ENCODE measurements at places on chromosomes 13 and 19. TPM values are rescaled to one million over a fixed set of nuclear protein-coding genes. Genes with fewer than 3 reads are reported as not detected.

- no peak for DNase-seq
Observed at GRCh38 chr19:28170066-28170465, 1042.9 kb downstream of the UQCRFS1 start.

ZNF497 gene
- 7.0 TPM for total RNA-seq

- DNase-seq = no peak
Observed at GRCh38 chr13:106172176-106172905, 363.1 kb downstream of the EFNB2 start.

GRCh38 chr13:31538067-31539042, 201.0 kb upstream of the RXFP2 start:
- DNase-seq = no peak

- peak; percentile 92 for DNase-seq
Observed at GRCh38 chr19:2166741-2167738, 3.3 kb downstream of the DOT1L start.

- no peak for DNase-seq
Observed at GRCh38 chr19:13965926-13966683, 13.8 kb downstream of the DCAF15 start.

DNA sequence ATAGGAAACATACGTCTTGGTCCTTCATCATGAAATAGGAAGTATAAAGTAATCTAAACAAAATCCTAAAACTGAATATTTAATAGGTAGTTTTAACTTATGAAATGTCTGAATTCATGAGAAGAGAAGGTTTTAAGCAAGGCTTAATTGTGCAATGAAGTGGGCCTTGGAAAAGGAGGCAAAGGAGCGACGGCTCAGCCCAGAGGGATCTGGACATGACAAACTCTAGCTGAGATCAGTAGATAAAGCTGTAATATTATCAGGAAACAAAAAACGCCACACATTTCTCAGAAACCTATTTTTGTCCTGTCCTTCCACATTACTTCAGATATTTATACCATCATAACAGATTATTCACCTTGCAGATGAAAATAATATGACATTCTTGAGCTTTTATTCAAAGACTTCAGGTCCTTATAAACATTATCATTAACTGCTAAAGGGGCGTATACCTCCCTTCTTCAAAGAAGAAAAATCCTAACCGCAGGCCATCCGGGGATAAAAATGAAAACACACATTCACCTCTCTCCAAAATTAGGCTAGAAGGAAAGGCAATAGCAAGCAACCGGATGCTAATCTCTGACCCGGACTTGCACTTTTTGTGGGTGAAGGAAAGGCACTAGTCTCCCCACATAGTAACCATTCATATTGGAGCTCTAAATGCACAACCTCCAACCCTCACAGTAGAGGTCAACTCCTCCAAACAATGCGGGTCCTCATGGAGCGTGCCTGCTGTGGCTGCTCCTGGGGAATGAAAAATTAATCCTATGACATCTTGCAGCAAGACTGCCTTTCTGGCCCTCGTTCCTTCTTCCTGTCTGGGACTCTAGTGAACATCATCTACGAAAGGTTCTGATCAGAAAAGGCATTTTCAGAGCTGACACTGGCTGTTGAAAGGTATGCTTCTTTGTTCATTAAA, 108.8 kb downstream of the TBC1D4 start:
- no peak for DNase-seq

DNA sequence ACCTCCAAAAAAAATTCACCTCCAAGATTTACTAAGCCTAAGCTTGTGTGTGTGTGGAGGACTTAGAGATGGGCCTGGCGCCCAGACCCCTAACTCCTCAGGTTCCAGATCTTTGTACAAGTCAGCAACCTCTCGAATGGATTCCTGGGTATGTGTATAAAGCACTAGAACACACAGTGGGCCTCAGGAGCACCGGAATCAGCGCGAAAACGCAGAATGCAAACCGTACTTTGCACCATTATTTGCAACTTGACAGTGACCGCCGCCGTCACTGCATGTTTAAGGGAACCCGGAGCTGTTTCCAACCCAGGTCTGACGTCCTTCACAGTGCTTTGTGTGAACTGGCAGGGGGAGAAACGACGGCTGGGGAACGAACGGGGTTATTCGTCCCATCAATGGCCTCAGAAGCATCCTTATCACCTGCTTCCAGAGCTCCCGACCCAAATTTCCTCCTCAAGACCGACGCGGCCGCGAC, 688 bp downstream of the ZNF606 start:
- DNase-seq = peak; percentile 17

CEACAM1 gene
- 0.36 TPM for total RNA-seq

DNA sequence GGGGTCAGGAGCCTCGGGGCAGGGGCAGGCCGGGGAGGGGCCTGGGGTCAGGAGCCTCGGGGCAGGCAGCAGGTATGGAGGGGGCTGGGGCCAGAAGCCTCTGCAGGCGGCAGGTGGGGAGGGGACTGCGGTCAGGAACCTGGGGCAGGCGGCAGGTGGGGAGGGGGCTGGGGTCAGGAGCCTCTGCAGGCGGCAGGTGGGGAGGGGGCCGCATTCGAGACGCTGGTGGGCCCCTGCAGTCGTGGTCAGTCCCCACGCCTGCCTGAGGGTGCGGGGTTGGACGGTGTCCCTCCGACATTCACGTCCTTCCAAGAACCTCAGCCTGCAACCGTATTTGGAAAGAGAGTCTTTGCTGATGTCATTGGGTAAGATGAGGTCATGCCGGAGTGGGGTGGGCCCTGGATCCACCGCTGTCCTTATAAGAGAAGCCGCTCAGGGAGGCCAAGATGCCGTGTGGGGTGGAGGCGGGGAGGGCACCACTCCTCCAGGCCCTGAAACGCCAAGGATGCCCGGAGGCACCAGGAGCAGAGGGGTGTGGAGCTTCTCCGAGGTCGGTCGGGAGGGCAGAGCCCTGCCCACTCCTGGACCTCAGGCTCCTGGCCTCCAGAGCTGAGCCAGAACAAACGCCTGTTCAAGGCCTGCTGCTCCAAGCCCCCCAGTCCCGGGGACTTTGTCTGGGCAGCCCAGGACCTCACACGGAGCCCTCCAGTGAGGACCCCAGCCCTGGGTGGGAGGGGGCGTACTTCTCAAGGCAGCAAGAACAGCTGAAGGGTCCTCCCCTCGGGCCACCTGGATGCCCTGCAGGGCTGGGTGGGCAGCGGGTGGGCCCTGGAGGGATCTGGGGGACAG, 30.1 kb downstream of the PIP5K1C start:
- DNase-seq = peak; percentile 58

DNA sequence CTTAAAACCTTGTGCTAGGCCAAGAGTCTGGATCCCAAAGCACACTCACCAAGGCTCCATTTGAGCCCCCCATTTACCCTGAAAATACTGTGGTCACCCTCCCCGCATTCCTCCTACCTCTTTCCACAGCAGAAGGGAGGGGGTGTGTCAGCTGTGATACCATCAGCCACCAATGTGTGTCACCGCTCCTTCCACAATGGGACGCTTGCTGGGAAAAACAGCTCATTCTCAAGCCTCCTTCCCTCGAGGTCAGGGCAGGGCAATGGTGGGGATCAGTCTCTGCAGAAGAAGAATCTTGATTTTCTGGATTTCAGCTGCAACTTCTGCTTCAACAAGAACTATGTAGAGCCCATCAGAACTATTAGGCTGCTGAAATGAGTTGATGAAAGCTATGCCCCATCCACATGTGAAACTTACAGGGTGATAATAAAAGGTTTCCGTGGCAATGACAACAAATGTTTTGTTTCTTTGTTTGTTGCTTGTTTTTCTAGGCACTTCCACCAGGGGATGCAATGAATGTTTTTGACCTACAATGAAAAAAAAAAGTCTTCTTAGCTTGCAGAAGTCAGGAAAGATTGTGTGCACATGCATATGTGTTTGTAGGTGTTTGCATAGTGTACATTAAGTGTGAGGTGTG, 26.4 kb upstream of the ZNF507 start:
- DNase-seq = peak; percentile 17

DNA sequence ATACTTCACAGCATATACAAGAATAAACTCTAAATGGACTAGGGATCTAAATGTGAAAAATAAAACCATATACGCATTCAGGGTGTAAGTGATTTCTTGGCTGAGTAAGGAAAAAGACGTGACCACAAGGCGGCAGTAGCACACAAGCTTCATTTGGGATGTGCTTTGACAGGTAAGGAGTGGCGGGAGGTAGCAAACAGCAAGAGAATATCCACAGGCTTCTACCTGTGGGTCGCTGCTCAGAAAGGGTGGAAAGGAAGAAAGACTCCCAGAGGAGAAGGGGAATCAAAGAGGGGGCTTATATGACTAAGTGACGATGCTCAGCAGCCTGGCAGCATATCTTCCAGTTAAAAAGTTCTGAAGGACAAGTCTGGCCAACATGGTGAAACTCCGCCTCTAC, 2.5 kb upstream of the ZNF121 start:
- DNase-seq = peak; percentile 36

DNA sequence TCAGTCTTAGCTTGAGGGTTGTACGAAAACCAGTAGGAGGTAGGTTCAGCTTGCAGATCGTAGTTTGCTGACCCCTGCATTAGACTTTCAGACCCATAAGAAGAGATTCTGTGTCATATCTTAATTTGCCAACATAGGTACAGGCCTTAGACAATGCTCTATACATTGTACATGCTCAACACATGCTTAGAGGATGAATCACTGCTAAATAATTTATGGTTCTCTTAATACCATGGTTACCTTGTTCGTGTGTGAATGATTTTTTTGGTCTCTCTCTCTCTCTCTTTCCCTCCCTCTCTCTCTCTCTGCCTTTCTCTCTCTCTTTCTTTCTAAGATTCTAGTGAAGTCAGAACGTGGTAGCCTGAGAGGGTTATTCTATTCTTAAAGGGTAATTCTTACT, 112.2 kb downstream of the FGF14 start:
- no peak for DNase-seq

DNA sequence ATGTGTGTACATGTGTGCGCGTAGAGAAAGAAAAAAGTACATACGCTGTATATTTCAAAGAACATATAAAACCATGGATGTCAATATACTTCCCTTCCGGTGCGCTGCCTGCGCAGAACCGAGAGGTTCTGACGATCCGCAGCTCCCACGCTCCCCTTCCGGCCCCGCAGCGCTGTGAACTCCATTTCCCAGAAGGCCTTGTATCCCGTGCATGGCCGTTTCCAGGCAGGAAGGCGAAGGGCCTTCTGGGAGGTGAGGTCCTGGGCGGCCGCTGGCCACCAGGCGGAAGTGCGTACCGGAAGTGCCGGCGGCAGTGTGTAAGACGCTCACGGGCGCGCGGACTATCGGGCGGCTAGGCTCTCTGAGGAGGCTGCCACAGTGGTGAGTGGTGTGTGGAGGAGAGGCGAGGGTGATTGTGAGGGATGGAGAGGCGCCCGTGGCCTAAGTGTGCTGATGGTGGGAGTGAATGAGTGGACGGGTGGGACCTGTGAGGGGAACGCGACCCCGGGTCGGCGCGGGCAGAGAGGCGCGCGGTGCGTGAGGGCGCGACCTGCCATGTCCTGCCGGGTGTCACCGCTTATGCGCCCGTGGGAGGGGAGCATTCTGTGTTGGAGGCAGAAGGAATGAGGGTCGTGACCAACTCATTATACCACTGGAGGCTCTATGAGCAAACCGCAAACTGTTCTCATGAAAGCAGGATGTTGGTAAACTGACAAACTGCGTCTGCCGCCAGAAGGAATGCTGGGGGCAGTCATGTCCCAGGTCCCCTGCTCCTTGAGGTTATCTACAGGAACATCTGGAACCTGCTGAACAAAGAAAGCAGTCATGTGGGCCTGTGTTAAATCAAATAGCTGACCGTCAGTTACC, at the start of gene ERVK3-1:
ERVK3-1 (plus strand) TSS at position 313 of the 867 bp plus-strand sequence. CDS start 6,792 bp downstream, outside the sequence.
- peak; percentile 97 for DNase-seq

DNA sequence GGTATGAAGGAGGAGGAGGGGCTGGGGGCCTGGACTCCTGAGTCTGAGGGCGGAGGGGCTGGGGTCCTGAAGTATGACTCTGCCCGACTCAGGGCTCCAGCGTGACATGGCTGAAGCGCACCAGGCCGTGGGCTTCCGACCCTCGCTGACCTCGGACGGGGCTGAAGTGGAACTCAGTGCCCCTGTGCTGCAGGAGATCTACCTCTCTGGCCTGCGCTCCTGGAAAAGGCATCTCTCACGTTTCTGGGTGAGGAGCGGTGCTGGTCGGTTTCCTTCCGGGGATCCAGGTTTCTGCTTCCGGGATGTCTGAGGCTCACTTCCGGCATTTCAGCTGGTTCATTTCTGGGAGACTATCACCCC, 1.2 kb downstream of the CPT1C start:
- DNase-seq = peak; percentile 83

TINCR gene
- total RNA-seq = 1.1 TPM

- no peak for DNase-seq
Observed at GRCh38 chr13:99636728-99637353, 135.6 kb downstream of the TM9SF2 start.

GRCh38 chr13:30818323-30818960, 83.1 kb downstream of the ALOX5AP start:
- DNase-seq = no peak

C19orf33 gene
- not detected for total RNA-seq

GRCh38 chr13:71797517-71797916, 69.5 kb downstream of the DACH1 start:
- DNase-seq = no peak

- DNase-seq = peak; percentile 72
Observed at GRCh38 chr13:52159159-52159982, at the start of gene NEK3. Gene NEK3, minus strand, starts transcription at chr13:52159597. Its CDS starts 3,406 bp downstream, at chr13:52156191.

- no peak for DNase-seq
Observed at GRCh38 chr19:28386066-28386465, 826.9 kb downstream of the UQCRFS1 start.

LRRC63 gene
- 1.7 TPM for total RNA-seq

LGALS14 gene
- not detected for total RNA-seq

DNA sequence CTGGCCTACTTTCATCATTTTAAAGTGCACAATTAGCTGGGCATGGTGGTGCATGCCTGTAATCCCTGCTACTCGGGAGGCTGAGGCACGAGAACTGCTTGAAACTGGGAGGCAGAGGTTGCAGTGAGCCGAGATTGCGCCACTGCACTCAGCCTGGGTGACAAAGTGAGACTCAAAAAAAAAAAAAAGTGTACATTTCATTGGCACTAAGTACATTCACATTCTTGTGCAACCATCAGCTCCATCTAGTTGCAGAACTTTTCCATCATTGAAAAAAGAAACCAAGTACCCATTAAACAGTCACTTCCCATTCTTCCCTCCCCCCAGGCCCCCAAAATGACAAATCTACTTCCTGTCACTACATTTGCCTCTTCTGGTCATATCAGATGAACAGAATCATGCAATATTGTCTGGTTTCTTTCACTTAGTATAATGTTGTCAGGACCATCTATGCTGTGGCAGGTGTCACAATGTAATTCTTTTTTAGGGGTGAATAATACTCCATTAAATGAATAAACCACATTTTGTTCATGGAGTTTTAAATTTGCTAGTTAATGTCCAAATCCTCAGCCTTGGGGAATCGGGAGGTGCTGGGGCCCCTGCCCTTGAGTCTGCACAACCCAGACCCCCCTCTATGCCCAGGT, 7.4 kb upstream of the SIGLEC11 start:
- DNase-seq = no peak

CASP14 gene
- total RNA-seq = not detected

All from cerebellum (tissue), 4 donors.